ENCODE measurements at places on chromosomes 4 and X. TPM values are rescaled to one million over a fixed set of nuclear protein-coding genes. Genes with fewer than 3 reads are reported as not detected.

GRCh38 chrX:66634272-66634671, 4.6 kb downstream of the EDA2R start:
- DNase-seq, result no peak

GRCh38 chr4:110787109-110787508, 164.2 kb upstream of the PITX2 start:
- no peak for DNase-seq

DNA sequence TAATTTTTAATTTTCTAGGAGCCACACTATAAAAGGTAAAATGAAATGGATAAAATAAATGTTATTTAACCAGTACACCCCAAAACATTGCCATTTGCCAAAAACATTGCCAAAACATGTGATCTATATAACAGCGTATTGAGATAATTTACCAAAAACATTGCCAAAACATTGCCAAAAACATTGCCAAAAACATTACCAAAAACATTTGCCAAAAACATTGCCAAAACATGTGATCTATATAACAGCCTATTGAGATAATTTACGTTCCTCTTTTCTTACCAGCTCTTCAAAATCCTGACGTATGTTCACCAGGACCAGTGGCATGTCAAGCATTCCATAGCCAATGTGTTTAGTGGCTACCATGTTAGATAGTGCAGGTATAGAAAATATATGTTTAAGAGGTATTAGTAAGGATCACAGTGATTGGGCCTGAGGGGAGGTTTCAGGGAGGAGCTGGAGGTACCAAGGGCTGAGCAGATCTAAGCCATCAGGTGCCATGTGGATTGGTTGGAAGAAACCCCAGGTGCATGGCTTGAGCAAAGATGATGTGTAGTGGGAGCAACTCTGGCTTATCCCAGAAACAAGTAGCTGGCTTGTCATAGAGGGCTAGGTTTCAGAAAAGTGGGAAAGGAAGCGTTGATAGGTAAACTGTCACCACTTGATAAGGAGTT, 42.6 kb downstream of the RAPGEF2 start:
- no peak for DNase-seq

DNA sequence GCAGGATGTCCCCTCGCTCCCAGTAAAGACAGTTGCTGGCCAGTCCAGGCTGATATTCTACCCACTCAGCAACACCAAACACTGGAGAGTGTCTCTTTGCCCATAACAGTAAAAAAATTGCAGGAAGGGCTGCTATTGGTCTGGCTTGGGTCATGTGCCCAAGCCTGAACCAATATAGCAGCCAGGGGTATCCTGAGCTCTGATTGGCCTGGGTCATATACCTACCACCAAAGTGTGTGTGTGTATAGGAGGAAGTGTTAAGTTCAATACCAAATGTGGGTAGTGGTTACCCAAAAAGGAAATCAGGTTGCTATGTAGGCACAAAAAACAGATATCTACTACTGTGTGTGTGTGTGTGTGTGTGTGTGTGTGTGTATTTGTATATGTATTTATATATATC, 373.2 kb downstream of the BCOR start:
- no peak for DNase-seq

GRCh38 chr4:176498617-176499256, 179.0 kb downstream of the SPCS3 start:
- no peak for DNase-seq

DNA sequence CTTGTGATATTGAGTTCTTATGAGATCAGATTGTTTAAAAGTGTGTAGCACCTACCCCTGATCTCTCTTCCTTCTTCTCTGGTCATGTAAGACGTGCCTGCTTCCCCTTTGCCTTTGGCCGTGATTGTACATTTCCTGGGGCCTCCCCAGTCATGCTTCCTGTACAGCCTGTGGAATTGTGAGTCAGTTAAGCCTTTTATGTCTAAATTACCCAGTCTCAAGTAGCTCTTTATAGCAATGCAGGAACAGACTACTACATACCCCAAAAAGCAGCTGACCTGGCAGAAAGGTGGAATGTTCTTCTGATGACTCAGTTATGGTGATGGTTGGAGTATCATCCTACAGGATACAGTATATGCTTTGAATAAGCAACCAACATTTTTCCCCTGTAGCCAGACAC, 11.4 kb upstream of the MCUB start:
- DNase-seq, result peak; percentile 38

DNA sequence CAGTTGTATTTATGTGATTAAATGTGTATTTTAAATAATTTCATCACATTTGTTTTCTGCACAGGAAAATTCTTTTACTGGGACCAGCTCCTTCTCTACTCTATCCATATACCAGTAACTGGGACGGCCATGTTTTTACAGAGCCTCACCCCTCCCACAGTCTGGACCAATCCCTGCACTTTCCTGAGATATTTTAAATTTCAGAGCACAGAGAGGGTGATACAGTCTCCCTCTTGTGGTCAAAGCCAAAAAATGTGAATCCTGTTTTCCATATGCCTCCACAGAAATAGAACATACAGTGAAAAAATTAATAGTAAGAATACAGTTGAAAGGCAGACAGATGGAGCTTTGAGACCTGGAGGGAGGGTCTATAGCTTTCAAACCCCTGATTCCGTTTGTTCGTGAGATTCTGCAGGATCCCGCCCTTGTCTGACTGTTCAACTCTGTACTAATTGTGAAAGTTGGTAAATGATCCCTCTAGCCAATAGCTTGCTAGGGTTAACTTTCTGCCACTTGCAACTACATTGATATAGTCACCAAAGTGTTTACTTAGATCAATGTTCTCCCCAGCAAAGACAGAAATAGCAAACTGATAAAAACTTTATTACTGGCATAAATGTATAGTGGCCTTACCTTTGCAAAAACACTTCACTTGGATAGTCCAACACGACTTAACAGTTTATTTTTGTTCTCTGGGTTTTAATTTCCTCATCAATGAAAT, 172.2 kb downstream of the PPARGC1A start:
- DNase-seq, result no peak

DNA sequence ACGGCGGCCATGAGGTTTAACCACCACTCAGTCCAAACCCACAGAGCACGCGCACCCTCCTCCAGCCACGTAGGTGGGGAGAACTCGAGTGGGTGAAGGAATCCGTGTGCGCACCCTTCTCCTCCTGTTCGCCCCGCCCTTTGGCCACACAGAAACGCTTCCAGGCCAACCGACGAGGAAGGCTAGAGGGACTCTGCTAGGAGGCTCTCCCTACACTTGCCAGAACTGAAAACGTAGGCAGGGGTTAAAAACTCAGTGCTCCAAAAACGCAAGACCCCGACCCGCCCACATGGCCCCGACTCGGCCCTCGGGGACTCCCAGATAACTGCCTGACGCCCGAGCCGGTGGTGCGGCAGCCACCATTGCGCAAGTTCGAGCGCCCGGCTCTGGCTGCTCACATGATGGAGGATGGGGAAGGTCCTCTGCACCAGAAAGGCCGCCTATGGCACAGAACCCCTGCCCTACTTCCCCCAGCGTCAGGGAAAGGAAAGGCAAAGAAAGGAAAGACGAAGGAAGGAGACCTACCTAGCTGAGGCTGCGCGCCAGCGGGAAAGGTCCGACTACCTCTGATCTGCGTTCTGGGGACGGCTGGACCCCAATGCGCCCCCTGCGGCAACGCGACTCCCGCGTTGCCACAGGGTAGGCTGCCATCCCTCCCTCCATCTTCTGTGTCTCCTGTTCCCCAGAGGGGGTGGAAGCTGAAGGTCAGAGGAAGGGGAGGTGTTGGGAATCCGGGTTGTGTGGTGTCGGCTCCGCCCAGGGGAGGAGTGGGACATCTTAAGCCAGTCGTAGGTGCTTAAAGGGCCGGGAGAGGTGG, 201.9 kb upstream of the AGTR2 start:
- DNase-seq, result peak; percentile 62

GRCh38 chr4:3387943-3388361, 53.8 kb upstream of the HGFAC start:
- peak; percentile 86 for DNase-seq

HAND2 gene
- 0.14 TPM for polyA plus RNA-seq

MAGEA4 gene
- polyA plus RNA-seq, result not detected

RHOXF1 gene
- 0.76 TPM for polyA plus RNA-seq

FAM9C gene
- 0.33 TPM for polyA plus RNA-seq

ARHGAP6 gene
- polyA plus RNA-seq, result 10.9 TPM

MAB21L2 gene
- 2.9 TPM for polyA plus RNA-seq

VCX3A gene
- not detected for polyA plus RNA-seq

ZNF827 gene
- 13.2 TPM for polyA plus RNA-seq
